ENCODE measurements at places on chromosomes 16 and 17. TPM values are rescaled to one million over a fixed set of nuclear protein-coding genes. Genes with fewer than 3 reads are reported as not detected.

DNA sequence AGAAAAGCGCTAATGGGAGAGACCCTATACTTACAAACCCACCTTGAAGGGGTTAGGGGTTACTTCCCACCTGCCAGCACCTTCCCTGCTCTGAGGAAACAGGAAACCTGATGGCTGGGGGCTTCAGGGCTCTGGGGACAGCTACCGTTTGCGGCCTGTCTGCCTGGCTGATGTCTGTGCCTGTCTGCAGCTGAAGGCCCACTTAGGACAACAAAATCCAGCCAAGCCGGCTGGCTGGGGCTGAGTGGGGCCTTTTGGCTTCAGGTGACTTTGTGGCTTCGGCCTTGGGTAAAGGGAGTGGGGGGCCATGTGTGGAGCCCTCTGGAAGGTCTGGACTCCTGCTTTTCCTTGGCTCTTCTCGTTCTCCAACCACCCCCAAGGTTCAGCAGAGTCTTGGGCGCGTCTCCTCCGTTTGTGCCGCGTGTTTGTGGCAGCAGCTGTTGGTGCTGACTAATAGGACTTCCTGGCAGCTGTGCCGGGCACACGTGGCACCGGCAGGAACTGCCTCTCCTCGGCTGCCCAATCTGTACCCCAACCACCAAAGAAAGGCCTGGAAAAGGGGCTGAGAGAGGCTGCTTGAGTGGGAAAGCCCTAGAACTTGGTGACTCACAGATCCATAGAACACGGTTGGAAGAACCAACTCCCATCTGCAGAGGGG lies 186.7 kb downstream of the MSI2 start:
- H3K4me1 ChIP-seq: peaks cover 47% of the 10 kb centered on the region
- peak overlapping the region; percentile 39 for H3K27ac ChIP-seq
- H3K36me3 ChIP-seq: no peaks in the 10 kb centered on the region

GRCh38 chr17:65301184-65301583 lies 164.0 kb downstream of the RGS9 start:
- H3K4me1 ChIP-seq: no peaks in the 10 kb centered on the region
- no peak overlapping the region for H3K4me3 ChIP-seq

GRCh38 chr16:89408315-89408714 lies 82.0 kb downstream of the ANKRD11 start:
- peak overlapping the region; percentile 81 for H3K27ac ChIP-seq
- H3K4me1 ChIP-seq: peaks cover 83% of the 10 kb centered on the region
- no peak overlapping the region for H3K4me3 ChIP-seq
- no peaks in the 10 kb centered on the region for H3K36me3 ChIP-seq
- H3K27me3 ChIP-seq: no peaks in the 10 kb centered on the region
- DNase-seq: no peak

- H3K27ac ChIP-seq: no peak overlapping the region
- no peak for DNase-seq
- no peaks in the 10 kb centered on the region for H3K27me3 ChIP-seq
- H3K36me3 ChIP-seq: no peaks in the 10 kb centered on the region
Measured at GRCh38 chr17:60256174-60256573, 106.4 kb downstream of the CA4 start.

- no peaks in the 10 kb centered on the region for H3K36me3 ChIP-seq
- no peak overlapping the region for H3K4me3 ChIP-seq
- no peaks in the 10 kb centered on the region for H3K27me3 ChIP-seq
- H3K4me1 ChIP-seq: peaks cover 10% of the 10 kb centered on the region
Measured at GRCh38 chr16:80457871-80458270, 82.9 kb upstream of the DYNLRB2 start.

DNA sequence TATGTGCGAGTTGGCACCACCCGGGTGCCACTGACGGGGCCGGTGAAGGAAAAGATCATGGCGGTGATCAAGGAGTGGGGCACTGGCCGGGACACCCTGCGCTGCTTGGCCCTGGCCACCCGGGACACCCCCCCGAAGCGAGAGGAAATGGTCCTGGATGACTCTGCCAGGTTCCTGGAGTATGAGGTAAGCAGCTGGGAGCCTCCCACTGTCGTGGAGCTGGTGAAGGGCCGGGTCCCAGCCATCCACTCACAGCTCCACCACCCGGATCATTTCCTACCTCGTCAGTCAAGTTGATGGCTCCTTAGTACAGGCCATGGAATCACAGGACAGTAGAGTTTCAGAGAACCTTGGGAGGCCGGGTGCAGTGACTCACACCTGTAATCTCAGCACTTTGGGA lies 20.0 kb downstream of the ATP2A1 start:
- DNase-seq: no peak
- H3K27ac ChIP-seq: no peak overlapping the region
- H3K27me3 ChIP-seq: no peaks in the 10 kb centered on the region
- H3K4me1 ChIP-seq: no peaks in the 10 kb centered on the region

GRCh38 chr16:53664724-53665345 lies 38.8 kb downstream of the RPGRIP1L start:
- no peak overlapping the region for H3K4me3 ChIP-seq
- H3K27ac ChIP-seq: no peak overlapping the region
- H3K4me1 ChIP-seq: no peaks in the 10 kb centered on the region
- no peaks in the 10 kb centered on the region for H3K27me3 ChIP-seq

MEIOC gene
- total RNA-seq: not detected

TNFRSF17 gene
- total RNA-seq: not detected

- no peaks in the 10 kb centered on the region for H3K36me3 ChIP-seq
- H3K4me1 ChIP-seq: peaks cover 45% of the 10 kb centered on the region
- H3K27me3 ChIP-seq: peaks cover 2% of the 10 kb centered on the region
- no peak overlapping the region for H3K4me3 ChIP-seq
- DNase-seq: no peak
Measured at GRCh38 chr17:56601591-56601990, 8.1 kb downstream of the NOG start.

DNA sequence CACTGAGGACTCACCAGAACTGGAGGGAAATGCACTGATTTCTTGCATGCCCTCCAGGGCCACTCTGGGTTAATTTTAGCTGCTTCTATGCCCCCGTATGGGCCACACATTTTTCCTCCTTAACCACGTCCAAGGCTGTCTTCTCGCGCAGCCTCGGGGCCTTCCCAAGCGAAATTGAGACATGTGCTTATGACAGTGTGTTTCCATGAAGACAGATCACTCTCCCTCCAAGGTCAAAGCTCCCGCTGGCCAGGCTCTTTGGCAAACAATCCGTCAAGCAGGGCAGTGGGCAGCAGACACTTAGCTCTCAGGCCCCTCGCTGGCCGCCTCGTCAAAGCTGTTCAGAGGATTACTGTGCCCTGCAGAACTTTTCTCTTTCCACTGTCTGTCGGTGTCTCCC lies 243.0 kb upstream of the N4BP1 start:
- no peaks in the 10 kb centered on the region for H3K36me3 ChIP-seq
- H3K4me1 ChIP-seq: no peaks in the 10 kb centered on the region
- no peak overlapping the region for H3K27ac ChIP-seq
- no peaks in the 10 kb centered on the region for H3K27me3 ChIP-seq
- DNase-seq: no peak
- H3K4me3 ChIP-seq: no peak overlapping the region
